ENCODE measurements at places on chromosomes 6 and 20.

DNA sequence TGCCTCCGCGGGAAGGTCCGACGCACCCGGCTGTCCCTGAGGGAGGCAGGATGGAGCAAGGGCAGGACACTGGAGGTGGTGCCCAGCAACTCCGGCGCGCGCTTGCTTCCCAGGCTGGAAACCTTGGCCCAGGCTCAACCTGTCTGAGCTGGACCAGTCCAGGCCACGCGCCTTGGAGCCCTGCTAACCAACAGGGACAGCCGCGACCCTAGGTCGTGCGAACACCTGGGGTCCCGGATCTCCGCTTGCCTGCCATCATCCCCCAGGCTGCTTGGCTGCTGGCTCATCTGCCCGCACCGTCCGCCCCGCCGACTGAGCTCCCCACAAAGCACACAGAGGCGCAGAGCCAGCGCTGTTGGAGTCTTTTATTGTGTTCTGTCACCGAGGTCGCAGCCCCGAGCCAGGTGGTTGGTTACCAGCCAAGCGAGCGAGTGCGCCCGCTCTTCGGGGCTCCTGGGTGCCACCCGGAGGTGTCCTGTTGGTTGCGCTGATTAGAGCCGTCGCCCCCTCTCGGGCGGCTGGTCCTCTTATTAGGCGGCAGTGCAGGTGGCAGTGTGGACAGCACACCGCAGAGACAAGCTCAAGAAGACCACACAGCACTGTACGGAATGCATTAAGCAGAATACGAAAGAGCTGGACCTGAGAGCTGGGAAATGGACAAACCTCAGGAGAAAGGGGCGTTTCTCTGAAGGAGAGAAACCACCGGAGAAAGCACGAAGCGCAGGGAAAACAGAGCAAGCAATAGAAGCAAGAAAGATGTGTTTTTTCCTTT is 3.8 kb downstream of the COL12A1 start:
- DNase-seq: no peak

DNA sequence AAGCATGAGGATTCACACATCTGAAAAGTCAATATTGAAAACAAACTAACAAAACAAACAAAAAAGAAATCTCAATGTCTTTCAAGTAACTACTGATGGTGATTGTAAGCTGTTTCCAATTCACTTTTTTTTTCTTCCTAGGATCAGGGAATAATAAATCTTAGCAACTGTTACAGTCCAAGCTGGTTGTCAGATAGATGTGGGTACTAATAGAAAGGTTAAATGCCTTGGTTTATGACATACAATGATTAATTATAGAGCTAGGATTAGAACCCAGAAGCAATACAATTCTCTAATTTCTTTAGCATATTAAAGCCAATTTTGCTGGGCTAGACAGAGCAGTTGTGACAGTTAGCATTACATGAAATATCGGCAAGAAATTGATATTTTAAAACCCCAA is 1301.6 kb downstream of the EPHA7 start:
- no peak for DNase-seq

DNA sequence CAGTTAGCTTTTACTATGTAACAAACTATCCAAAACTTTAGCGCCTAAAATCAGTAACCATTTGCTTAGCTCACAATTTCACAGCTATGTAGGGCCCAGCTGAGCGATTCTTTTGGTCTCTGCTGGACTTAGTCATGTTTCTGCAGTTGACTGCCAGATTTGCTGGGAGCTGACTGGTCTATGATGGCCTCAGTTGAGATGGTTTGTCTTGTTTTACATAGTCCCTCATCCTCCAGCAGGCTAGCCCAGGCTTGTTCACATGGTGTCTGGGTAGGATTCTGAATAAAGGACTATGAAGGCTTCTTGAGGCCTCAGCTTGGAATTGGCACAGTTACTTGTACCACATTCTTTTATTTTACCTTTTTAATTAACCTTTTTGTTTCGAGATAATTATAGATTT is 247.8 kb upstream of the CHD6 start:
- no peak for DNase-seq

DNA sequence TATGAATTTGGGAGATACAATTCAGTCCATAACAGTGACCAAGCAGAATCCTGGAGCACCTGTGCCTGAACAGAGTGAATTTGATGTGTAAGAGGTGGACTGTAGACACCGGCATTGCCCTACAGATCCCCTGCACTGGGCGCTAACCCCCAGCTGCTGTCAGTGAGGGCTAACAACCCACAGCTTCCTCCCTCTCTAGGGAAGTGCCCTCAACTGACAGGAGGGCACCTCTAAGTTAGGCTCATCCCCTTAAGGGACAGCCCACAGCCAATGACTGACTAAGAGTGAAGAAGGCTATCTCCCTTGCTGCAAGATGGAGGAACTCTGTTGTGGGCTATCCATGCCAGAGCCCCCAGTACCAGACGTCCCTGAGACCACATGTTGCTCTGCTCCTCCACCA is 15.3 kb upstream of the BPIFB1 start:
- DNase-seq: no peak

- DNase-seq: no peak
Observed at GRCh38 chr6:13916230-13916944, 8.4 kb upstream of the RNF182 start.

- DNase-seq: no peak
Observed at GRCh38 chr6:169592558-169592957, 109.3 kb downstream of the WDR27 start.

DNA sequence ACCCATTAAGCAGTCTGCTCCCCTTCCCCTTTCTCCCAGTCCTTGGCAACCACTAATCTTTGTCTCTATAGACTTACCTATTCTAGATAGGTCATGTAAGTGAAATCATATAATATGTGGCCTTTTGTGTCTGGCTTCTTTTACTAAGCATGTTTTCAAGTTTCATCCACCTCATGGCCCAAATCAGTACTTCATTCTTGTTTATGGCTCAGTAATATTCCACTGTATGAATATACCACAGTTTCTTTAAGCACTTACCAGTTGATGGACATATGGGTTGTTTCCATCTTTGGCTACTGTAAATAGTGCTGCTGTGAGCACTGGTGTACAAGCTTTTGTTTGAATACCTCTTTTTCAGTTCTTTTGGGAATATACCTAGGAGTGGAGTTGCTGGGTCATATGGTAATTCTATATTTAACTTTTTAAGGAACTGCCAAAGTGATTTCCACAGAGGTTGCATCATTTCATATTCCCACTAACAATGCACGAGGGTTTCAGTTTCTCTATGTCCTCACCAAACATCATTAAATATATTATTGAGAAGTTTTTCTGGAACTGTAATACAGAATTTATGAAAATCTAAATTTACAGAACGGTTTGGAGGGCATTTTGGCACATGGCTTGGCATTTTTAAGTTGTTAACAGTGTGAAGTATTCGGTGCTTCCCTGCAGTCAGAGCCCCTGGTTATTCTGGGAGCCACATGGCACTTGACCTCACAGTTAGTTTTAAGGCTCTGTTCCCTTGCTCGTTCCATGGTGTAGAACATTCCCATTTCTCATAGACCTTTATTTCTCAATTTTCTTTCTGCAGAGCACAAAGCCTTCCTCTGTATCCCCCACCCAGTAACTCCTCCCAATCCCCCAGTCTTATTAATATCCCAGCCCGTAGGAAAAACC is 27.0 kb upstream of the DTNBP1 start:
- DNase-seq: no peak
